ENCODE measurements at places on chromosomes 12 and 14. TPM values are rescaled to one million over a fixed set of nuclear protein-coding genes. Genes with fewer than 3 reads are reported as not detected.

Gene RPGRIP1
- 0.39 TPM for total RNA-seq

Gene KRT6C
- total RNA-seq, result not detected

Gene FOXN4
- total RNA-seq, result not detected

Gene MYF6
- total RNA-seq, result not detected

Gene SLC10A1
- total RNA-seq, result not detected

Gene TSHR
- 0.30 TPM for total RNA-seq

DNA sequence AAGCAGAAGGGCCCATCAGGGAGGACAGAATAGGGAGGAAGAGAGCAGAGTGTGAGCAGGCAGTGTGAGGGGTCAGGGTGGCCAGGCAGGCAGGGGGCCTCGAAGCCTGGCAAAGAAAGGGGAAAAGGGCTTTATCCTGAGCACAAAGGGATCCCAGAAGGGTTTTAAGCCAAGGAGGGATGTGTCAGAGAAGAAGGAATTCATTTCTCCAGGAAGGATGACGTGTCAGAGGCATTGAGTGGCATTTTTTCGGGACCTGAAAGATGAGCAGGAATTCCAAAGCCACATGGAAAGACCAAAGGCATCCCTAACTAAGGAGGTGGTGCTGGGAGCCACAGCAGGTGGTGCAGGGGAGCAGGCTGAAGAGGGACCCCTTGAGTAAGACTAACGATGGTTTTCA lies 132.1 kb downstream of the DICER1 start:
- H3K27me3 ChIP-seq, result no peaks in the 10 kb centered on the region
- DNase-seq, result no peak
- no peak overlapping the region for H3K27ac ChIP-seq
- no peaks in the 10 kb centered on the region for H3K36me3 ChIP-seq

DNA sequence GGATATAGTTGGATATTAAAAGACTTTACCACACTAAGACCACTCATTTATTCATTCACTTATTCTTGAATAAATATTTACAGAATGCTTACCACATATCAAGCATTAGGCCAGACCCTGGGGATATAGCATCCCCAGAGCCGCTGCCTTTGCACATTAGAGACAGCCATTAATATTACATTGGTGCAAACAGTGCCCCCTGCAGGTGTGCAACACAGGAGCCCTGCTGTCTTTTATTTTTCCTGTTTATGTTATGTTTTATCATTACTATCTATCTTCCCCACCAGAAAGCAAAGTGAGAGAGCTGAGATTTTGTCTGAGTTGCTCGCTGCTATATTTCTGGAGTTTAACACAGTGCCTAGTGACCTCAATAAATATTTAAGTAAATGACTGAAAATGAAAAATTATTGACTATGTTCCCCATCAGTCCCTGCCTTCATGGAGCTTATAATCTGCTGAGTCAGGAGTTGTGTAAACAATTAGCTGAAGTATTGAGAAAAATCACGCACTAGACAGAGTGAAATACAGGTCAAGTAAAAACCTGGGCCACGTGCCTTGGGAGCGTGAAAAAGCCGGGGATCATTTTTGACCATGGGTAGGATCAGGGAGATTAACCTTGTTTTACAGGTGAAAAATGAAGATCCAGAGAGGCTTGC lies 301.6 kb downstream of the PCNX1 start:
- H3K27me3 ChIP-seq, result no peaks in the 10 kb centered on the region
- no peak for DNase-seq
- peaks cover 4% of the 10 kb centered on the region for H3K4me1 ChIP-seq

GRCh38 chr12:116148844-116149243 lies 128.6 kb downstream of the MED13L start:
- no peaks in the 10 kb centered on the region for H3K27me3 ChIP-seq
- no peak for DNase-seq
- H3K36me3 ChIP-seq, result no peaks in the 10 kb centered on the region
- no peak overlapping the region for H3K4me3 ChIP-seq
- no peak overlapping the region for H3K27ac ChIP-seq

- H3K36me3 ChIP-seq, result no peaks in the 10 kb centered on the region
- no peaks in the 10 kb centered on the region for H3K27me3 ChIP-seq
- no peak overlapping the region for H3K27ac ChIP-seq
- no peaks in the 10 kb centered on the region for H3K4me1 ChIP-seq
- no peak overlapping the region for H3K4me3 ChIP-seq
Observed at GRCh38 chr12:125098676-125099408, 33.6 kb downstream of the AACS start.

DNA sequence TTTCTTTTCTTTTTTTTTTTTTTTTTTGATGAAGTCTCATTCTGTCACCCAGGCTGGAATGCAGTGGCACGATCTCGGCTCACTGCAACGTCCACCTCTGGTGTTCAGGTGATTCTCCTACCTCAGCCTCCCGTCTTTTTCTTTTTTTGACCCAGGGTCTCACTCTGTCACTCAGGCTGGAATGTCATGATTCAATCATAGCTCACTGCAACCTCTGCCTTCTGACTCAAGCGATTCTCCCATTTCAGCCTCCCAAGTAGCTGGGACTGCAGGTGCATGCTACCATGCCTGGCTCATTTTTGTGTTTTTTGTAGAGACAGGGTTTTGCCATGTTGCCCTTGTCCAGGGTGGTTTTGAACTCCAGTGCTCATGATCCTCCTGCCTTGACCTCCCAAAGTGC lies 12.0 kb downstream of the FUT8 start:
- H3K4me3 ChIP-seq, result no peak overlapping the region
- H3K4me1 ChIP-seq, result no peaks in the 10 kb centered on the region
- no peaks in the 10 kb centered on the region for H3K27me3 ChIP-seq
- H3K27ac ChIP-seq, result no peak overlapping the region

GRCh38 chr14:74616996-74617700 lies 5.1 kb upstream of the LTBP2 start:
- peak overlapping the region; percentile 74 for H3K27ac ChIP-seq
- DNase-seq, result no peak
- no peaks in the 10 kb centered on the region for H3K27me3 ChIP-seq
- H3K4me1 ChIP-seq, result peaks cover 10% of the 10 kb centered on the region

DNA sequence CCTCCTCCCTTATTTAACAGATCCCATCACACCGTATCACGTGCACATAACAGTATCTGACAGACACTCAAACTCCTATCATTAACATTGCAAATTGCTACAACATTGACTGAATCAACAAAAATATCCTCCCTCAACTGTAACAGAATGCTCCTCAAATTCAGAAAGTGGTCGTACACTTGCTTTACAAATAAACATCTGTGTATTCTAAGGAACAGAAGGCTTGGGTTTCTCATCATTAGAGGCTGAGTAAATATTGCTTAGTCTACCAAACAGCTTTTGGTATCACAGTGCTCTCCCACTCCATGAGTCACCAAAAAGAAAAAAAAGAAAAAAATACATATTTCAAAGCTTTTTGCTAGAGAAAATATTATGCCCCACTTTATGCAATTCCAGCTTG lies 23.9 kb downstream of the FERMT2 start:
- no peak overlapping the region for H3K4me3 ChIP-seq
- no peak for DNase-seq
- no peak overlapping the region for H3K27ac ChIP-seq
- peaks cover 25% of the 10 kb centered on the region for H3K4me1 ChIP-seq
- no peaks in the 10 kb centered on the region for H3K36me3 ChIP-seq
- no peaks in the 10 kb centered on the region for H3K27me3 ChIP-seq

GRCh38 chr12:38175538-38175937 lies 141.0 kb upstream of the ALG10B start:
- no peaks in the 10 kb centered on the region for H3K4me1 ChIP-seq
- no peak overlapping the region for H3K27ac ChIP-seq
- DNase-seq, result no peak

DNA sequence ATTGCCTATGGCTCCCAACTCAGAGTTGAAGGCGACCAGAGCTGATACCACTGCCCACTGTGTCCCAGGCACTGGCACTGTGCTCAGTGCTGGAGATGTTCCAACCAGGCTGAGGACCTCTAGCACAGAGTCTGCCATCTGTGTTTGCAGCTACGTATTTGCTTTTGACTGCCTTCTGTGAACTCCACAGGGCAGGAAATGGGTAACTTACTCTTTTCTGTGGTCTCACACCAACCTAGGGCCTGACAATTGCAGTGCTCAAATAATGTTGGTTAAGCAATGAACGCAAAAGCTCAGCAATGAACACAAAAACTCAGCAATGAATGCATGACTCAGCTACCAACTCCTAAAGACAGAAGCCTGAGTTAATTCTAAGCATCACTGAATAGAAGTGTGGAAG lies 202.8 kb downstream of the NUAK1 start:
- no peaks in the 10 kb centered on the region for H3K4me1 ChIP-seq
- no peak overlapping the region for H3K27ac ChIP-seq
- H3K36me3 ChIP-seq, result no peaks in the 10 kb centered on the region

DNA sequence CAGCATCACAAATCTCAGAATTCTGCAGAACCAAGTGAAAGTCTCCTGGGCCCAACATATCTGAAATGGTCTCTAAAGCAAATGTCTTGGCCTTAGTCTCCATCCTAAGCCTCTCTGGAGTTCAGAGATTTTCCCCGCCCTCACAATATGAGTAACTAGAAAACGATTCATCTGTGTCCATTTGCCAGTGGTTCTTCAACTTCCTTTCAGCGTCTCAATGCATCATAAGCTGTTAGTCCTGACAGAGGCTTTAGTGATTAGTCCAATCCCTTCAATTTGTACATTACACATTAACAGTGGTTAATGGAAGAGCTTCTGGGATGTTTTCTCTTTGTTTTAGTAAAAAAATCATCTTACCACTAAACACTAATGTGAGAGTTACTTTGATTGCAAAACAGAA lies 17.4 kb downstream of the NPC2 start:
- no peaks in the 10 kb centered on the region for H3K27me3 ChIP-seq
- no peak overlapping the region for H3K4me3 ChIP-seq
- no peak overlapping the region for H3K27ac ChIP-seq
- H3K4me1 ChIP-seq, result no peaks in the 10 kb centered on the region

- H3K36me3 ChIP-seq, result no peaks in the 10 kb centered on the region
- H3K27me3 ChIP-seq, result no peaks in the 10 kb centered on the region
- H3K27ac ChIP-seq, result peak overlapping the region; percentile 57
Observed at GRCh38 chr12:40336573-40337199, 111.9 kb downstream of the LRRK2 start.

DNA sequence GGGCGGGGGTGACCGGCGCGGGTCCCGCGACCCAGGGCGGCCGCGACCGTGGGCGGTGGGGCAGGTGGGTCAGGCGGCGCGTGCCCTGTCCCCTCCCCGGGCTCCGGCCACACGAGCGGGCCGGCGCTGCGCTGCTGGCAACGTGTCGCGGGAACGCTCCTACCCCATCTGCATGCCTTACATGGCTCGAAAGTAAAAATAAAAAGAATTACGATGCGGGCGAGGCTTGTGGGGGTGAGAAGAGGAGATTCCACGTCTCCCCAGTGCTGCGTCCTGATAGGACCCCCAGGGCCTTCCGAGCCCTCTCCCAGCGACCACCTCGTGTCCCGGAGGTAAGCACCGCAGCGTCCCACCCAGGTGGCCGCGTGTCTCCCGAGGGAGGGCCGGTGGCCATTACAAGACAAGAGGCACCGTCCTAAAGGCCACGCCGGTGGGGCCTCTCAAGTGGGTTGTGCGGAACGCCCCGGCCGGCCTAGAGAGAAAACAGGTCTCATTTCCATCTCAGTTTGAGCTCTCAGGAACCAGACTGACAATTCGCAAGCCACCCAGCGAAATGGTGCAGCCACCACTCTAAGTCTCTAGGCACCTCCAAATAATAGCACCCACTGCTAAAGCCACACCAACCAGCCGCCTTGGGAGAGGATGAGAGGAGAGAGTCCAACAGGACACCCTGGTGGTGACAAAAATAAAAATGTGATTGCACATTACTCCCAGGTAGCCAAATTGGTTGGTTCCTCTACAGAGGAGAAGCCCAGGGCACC lies 612 bp upstream of the FOXN3 start:
- H3K27me3 ChIP-seq, result no peaks in the 10 kb centered on the region
- peak overlapping the region; percentile 100 for H3K4me3 ChIP-seq
- H3K36me3 ChIP-seq, result no peaks in the 10 kb centered on the region
- H3K4me1 ChIP-seq, result no peaks in the 10 kb centered on the region
- DNase-seq, result peak; percentile 72

GRCh38 chr12:116395396-116395795 lies 117.9 kb upstream of the MED13L start:
- H3K36me3 ChIP-seq, result no peaks in the 10 kb centered on the region
- H3K4me1 ChIP-seq, result peaks cover 3% of the 10 kb centered on the region
- no peak overlapping the region for H3K4me3 ChIP-seq
- no peaks in the 10 kb centered on the region for H3K27me3 ChIP-seq
- no peak overlapping the region for H3K27ac ChIP-seq

DNA sequence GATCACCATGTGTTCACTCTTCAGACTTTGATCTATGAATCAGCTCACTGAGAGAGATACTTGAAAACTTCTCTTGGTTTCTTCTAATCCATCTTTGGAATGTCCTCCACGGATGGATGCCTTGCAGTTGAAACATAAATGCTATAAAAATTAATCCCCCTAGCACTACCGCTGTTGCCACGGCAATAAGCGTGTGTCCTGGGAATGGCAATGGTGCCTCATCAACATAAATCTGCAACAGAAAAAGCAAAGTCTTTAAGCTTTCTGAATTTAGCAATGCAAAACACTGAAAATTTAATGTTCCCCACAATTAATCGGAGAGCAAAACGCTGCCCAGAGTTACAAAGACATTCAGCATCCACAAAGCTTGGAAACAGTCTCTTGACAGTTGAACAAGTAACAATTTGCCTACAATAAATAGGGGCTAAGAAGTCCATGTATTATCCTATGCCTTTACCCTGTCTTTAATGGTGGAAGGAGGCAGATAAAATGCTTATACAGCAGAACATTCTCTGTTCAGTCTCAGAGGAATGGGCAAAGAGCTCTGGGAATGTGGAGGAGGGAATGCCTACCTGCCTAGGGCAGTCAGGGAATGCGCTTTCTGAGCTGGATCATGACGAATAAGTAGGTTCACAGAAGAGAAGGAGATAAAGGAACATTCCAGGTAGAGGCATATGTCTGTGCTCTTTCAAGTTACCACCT lies 70.9 kb upstream of the PPP4R3A start:
- H3K4me3 ChIP-seq, result no peak overlapping the region
- no peaks in the 10 kb centered on the region for H3K4me1 ChIP-seq
- H3K36me3 ChIP-seq, result no peaks in the 10 kb centered on the region
- no peak overlapping the region for H3K27ac ChIP-seq

DNA sequence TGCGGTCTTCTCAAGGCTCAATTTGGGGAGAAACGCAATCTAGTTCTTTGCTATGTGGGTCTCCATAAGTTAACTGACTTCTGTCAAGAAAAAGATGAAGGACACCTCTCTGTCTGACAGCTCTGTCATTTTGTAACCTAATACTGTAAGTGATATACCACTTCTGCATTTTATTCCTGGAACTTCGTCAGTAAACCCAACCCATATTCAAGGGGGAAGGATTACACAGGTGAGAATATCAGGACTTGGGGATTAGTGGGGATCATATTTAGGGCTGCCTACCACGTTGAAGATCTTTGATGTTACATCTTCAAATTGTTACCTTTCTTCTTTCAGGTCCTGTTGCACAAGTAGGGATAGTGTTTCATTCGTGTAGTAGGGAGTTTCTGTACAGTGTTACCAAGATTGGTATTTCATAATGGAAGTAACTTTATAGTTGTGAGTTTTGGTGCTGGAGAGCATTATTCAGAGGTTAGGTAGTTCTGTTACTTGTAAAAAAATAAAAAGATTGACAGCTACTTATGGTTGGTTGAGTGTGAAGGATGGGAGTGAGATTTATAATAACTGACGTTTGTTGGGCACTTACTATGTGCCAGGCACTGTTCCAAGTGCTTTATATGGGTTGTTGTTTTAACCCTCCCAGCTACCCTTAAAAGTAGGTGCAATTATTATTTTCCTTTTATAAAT lies 1.6 kb downstream of the TMEM260 start:
- no peak overlapping the region for H3K4me3 ChIP-seq
- no peak for DNase-seq
- H3K27ac ChIP-seq, result no peak overlapping the region

GRCh38 chr14:102957222-102957621 lies 34.8 kb downstream of the AMN start:
- no peak overlapping the region for H3K4me3 ChIP-seq
- H3K36me3 ChIP-seq, result no peaks in the 10 kb centered on the region
- H3K27ac ChIP-seq, result no peak overlapping the region
- H3K27me3 ChIP-seq, result no peaks in the 10 kb centered on the region

Measured in aorta (tissue), 5 donors.